ENCODE measurements at places on chromosomes 7 and 10.

- DNase-seq, result no peak
Measured at GRCh38 chr7:16563281-16564022, 36.8 kb downstream of the LRRC72 start.

- no peak for DNase-seq
Measured at GRCh38 chr7:18425227-18425626, 70.3 kb upstream of the HDAC9 start.

DNA sequence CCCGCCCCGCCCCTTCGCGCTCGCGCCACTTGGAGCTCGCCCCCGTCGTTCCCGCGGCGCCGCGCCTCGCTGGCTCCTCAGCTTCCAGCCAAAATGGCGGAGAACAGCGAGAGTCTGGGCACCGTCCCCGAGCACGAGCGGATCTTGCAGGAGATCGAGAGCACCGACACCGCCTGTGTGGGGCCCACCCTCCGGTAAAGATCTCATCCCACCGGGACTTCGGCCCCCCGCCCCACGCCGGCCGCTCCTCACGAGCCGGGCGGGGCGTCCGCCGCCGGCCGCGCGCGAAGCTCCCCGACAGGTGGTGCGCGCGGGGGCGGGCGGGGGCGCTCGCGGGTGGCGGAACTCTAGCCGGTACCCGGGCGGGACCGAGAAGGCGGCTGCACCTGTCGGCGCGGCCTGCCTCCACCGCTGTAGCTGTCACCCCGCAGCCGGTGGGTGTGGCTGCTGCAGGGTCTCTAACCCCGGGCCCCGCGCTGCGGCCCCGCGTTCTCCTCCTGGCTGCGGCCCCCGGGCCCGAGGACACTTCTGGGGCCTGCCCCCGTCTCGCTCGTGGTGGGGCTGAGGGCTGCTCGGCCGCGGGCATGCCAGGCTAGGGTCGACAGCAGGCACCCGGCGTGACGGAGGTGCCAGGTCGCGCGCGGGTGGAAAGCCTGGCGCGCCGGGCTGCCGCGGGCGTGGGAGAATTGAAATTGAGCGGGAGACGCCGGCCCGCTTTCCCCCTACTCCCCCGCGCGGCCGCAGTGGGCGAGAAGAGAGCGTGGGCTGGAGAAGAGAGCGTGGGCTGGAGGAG is at the start of gene EXOC6:
EXOC6 (plus strand) TSS at position 80 of the 793 bp plus-strand sequence; CDS start at position 94, 14 bp downstream.
- DNase-seq, result peak; percentile 81

DNA sequence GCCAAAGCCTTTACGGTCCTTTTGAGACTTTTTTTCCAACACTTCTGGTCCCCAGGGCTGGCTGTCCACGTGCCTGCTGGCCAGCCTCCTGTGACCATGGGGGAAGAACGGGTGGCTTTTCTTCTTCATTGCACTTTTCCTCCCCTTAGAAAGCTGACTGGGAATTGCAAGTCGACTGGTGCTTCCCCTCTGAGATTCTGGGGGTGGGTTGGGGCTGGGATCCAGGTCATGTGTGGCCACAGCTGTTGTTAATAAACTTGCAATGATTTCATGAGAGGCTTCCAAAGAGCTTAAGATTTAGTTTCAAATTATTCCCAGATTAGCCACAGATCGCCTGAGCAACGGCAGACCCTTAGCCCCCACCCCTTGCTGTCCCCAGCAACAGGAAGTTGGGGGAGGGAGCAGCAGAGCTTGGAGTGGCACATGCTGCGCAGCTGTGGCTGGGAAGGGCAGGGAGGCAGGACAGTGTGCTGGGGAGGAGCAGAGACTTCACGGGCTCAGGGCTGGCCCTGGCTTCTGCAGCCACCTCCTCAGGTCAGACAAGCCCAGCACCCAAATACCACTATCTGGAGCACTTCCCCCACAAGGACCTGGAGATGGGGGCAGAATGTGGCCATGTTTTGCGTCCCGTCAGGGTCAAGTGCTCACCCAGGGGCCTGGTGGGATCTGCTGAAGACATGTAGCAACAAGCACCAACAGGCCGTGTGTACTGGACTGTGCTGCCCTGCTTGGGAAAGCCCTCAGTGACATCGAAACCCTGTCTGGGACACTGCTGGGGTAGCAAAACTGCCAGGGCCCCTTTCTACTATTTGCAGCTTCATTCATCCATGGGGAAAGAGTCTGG is 147.1 kb downstream of the RNF216 start:
- no peak for DNase-seq

DNA sequence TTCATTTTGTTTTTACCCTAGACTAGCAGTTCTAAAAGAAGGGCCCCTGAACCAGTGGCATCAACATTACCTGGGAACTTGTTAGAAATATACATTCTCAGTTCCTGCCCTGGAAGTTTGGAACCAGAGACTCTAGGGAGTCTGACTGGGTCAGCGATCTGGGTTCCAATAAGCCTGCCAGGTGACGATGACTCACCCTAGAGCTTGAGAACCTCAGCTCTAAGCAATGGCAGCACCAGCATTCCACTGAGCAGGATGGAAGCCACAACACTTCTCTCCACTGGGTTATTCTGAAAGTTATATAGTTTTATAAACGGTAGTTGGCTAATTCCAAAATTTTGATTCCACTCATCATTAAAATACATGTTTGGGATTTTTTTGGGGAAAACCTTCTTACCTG is 97.0 kb upstream of the AMPH start:
- no peak for DNase-seq

- no peak for DNase-seq
Measured at GRCh38 chr10:60140651-60141632, 234.6 kb upstream of the CCDC6 start.

DNA sequence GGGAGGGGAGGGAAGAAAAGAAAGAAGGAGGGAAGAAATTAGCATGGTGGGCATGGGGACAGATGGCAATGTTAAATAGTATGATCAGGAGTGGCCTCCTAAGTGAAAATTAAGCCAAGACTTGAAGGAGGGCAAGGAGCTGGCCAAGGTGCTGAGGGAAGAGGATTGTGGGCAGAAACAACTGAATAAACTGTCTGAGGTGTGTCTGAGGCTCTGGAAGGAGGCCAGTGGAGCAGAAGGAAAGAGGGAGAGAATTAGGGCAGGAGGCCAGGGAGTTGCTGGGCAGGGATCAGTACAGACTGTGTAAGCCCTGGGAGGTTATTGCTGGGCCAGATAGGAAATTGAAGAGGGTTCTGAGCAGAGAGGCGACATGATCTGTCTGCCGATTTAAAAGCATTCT is 40.6 kb upstream of the VKORC1L1 start:
- DNase-seq, result no peak

GRCh38 chr7:77395626-77396025 is 20.5 kb downstream of the GSAP start:
- DNase-seq, result no peak

GRCh38 chr7:128309976-128310375 is 33.7 kb downstream of the RBM28 start:
- DNase-seq, result no peak

GRCh38 chr7:44293561-44294324 is 31.7 kb downstream of the CAMK2B start:
- DNase-seq, result no peak

GRCh38 chr10:14588084-14588937 is 186.4 kb downstream of the FAM107B start:
- peak; percentile 53 for DNase-seq

DNA sequence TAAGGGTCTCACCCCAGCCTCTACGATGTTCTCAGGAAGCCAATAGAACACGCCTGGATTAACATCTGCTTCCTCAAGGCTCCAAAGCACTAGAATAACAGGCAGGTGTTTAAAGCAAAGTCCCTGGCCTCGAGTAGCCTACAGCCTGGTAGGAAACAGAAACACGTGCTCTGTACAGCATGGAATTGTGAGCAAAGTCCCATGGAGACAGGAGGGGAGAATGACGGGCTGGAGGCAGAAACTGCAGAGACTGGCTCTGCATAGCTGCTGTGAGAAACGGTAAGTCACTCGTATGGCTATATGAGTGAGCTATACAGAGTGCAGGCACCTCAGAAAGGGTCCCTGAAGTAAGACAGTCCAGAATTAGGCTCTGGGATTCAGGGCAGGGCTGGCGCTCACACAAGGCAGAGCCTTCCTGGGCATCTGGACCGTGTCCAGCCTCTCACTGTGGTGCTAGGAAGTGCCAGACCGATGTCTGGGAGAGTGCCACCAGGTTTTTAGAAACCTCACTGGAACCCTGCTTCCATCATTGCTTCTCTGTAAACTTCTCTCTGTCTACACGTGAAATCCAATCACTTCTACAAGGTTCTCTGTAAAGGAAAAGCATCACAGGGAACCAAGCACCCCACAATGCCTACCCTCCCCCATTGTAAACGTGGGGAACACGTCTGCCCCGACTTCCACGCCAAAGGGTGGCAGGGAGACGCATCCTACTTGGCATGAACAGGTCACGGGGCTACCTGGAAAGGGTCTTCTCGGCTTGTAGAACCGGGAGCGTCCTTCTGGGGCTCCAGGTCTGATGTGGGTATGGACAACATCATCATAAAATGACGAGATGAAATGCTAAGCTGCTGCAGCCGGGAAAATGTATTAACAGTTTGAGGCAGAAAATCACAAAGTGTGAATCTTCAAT is 38.8 kb upstream of the SHH start:
- DNase-seq, result no peak

DNA sequence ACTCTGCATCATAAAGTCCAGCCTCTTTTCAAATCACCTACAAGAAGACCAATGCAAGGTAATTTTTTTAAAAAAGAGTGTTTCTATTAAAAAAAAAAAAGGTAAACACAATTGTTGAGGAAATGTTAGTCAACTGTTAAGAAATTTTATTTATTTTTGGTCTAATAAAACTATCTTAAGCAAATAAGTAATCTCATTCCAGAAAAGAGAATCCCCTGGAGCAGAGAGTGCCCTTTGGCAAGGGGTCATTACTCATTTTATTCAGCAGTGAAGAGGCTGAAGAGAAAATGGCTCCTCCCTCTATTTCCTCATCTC is 63.4 kb upstream of the GSDME start:
- no peak for DNase-seq

- DNase-seq, result no peak
Measured at GRCh38 chr10:76297358-76297757, 865.9 kb downstream of the LRMDA start.

- DNase-seq, result no peak
Measured at GRCh38 chr7:93854480-93854879, 36.1 kb downstream of the TFPI2 start.

DNA sequence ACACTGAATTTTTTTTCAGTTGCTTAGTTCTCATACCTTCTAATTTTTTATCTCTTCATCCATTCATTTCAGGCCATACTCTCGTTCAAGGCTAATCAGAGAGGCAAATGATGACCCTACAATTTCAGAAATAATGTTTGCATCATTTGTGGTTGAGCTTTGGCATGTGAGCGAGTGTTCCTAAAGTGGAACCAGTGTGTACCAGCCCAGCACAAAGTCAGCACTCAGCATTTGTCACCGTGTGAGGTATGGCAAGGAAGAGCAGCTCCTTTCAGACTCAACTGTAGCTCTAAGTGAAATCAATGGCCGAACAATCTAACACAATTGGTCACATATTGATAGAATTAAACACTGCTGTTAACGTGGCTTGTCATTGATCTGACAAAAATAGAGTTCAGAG is 154.6 kb downstream of the POU6F2 start:
- no peak for DNase-seq

DNA sequence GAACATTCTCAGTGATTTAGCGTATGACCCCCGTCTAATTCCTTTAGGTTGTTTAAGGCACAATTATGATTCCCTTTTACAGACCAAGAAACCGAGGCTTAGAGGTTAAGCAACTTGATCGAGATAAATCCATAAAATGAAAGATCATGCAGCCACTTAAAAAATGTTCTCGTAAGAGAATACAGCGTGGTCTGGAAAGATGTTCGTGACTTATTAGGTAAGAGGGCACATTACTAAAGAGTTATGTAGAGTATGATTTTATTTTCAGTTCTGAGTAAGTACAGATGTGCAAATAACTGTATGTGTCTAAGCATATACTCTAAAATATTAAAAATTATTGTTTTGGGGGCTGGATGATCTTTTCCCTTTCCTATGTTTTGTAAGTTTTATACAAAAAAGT is 575.1 kb downstream of the PARD3 start:
- no peak for DNase-seq

- no peak for DNase-seq
Measured at GRCh38 chr7:129676017-129676897, 64.7 kb downstream of the NRF1 start.

GRCh38 chr10:74589226-74589673 is 237.2 kb upstream of the KAT6B start:
- peak; percentile 88 for DNase-seq

DNA sequence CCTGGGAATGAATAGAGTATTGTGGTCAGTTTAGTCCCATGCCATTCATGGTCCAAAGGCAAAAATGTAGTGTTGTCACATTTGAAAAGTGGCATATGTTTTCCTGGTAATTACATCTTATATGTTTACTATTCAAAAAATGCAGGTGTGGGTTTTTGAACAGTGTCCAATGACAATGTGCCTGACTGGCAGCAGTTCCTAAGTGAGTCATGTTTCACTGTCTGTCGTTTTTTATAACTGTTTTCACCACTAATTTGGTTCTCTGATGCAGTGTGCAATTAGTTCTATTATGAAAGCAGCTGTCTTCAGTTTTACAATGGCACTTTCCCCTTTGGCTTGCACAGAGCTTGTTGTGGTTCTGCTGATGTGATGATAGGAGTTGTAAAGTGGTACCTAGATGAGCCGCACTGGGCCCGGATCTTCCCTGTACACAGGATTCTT is 162.3 kb downstream of the SEM1 start:
- no peak for DNase-seq

DNA sequence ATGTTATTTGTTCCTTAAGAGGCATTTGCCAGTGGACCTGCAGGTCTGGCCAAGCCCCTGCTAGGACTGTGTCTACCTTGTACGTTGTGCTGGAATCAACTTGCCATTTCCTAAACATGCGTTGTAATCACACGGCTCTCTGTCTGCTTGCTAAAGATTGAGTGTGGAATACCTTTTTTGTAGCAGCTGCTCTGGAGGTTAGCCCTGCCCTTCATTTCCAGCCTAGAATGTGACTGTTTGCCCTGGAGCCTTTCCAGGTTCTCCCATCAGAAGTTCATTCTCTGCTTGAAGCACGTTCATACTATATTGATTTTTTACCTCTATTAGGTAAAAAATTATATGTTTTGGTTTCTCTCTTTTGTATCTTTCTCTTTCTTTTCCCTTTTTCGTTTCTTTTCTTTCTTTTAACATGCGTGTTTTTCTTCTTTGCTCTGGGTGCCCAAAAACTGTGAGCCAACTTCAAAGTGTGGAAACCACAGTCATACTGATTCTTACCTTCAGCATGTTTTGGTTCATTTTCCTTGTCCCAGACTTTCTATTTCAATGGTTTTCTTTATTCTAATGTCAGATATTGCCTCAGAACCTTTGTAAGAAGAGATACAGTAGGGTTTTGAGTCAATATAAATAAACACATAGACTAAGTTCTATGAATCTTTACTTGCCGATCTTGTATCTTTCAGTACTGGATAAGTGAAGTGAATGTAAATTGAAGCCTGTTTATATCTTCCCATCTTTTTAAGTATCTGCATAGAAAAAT is 111.9 kb upstream of the RPA3 start:
- no peak for DNase-seq

- DNase-seq, result no peak
Measured at GRCh38 chr10:57015187-57015586, 654.1 kb upstream of the ZWINT start.

GRCh38 chr10:53675177-53675576 is 902.6 kb upstream of the MBL2 start:
- DNase-seq, result no peak
